Right ventricle myocardium inferior (tissue), 1 donor: ENCODE measurements at places on chromosomes 12 and 14.

- DNase-seq: no peak
Observed at GRCh38 chr12:20596061-20596460, 99.1 kb upstream of the SLCO1C1 start.

DNA sequence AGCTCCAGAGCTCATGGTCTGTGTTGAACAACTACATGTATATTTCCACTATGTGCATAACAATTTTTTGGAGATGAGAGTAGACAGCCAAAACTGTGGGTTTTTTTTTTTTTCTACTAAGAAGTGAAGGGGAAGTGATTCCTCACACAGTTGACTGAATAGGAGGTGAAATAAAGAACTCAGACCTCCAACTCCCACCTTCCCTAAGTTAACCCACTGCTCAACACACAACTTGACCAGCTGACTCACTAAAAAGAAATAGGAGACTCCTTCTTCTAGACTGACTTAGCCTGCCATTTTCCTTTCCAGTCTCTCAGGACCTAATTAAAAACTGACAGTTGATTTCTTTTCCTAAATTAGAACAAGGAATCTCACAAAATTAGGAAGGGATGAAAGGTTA is 1.7 kb downstream of the M6PR start:
- no peak for DNase-seq

- no peak for DNase-seq
Observed at GRCh38 chr12:110508071-110508586, 6.0 kb downstream of the RAD9B start.

GRCh38 chr12:130557886-130558765 is 158.0 kb downstream of the RIMBP2 start:
- no peak for DNase-seq

DNA sequence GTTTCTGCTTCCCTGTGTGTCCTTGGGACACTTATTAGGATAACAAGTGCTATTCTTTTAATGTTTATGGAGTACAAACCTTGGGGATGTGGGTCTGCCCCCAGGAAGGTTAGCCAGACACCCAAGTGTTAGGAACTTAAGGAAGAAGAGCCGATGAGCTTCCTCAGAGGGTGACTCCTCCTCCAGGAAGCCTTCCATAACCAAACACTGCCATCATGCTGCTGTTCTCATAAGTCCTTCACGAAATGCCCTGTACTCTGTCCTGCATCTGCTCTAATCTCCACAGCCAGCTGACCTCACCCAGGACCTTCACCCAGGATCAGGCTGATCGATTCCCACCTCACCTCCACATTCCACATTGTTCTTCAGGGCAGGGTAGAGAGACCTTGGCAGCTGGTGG is 1.2 kb upstream of the KRT85 start:
- no peak for DNase-seq

DNA sequence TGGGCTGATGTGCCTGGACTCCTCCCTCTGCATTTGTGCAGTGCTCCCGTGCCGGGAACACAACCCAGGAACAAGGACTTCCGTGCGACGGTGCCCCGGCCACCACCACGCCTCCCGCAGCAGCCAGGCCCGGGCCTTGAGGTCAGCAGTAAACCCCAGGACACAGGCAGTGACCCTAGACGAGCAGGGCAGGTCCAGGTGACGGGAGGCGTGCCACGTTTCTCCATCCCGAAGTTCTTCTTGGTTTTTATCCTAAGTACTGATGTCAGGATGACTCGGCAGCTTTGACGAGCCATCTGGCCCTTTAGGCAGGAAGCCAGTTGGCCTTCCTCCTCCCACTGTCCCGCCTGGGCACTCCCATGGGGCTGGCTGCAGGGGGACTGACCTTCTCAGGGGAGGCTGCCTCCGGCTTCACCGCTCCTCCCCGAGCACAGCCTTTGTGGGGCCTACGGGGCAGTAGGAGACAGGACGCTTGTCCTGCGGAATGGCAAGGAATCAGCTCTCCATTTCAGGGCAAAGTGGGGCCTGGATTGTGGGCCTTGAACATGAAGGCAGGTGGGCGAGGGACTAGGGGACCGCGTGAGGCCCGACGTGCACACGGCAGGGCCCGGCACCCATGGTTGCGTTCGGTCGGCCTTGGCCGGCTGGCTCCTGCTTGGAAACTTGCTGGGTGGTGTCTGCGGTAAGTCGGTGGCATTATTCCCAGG is 94.1 kb downstream of the FBXL14 start:
- DNase-seq: peak; percentile 77

- no peak for DNase-seq
Observed at GRCh38 chr12:95017482-95017881, 14.0 kb upstream of the NDUFA12 start.

DNA sequence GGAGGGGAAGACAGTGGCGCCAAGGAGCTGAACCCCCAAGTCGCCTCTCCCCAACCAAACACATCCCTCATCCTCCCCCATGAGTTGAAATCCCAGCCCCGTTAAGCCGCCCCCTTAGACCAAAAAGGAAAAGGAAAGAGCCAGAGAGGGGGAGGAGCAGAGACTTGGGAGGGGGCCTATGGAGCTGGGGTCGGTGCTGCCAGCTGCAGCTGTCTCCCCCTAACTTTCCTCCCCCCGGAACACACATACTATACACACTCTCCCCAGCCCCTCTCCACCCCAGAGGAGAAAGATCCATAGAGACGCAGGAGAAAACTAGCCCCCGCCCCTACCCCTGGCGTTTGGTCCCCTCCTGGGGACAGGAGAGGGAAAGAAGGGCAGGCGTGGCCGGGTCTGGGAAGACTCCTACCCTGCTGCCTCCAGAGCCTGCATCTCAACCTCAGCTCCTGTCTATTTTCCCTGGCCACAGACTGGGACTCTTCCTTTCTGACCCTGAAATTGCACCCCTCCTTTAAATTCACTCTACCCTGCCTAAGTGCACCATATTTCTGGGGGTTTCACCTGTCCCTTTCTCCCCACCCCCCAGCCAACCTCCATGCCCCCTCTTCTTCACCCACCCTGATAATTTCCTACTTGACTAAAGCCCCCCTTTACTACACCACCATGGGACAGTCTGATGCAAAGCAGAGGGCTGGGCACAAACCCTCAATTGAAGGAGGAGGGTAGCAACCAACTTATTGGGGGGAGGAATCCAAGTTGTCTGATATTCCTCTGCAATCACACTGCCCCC is 1.7 kb upstream of the HOXC9 start:
- DNase-seq: peak; percentile 30

GRCh38 chr12:31245822-31246469 is 80.0 kb downstream of the SINHCAF start:
- DNase-seq: no peak

DNA sequence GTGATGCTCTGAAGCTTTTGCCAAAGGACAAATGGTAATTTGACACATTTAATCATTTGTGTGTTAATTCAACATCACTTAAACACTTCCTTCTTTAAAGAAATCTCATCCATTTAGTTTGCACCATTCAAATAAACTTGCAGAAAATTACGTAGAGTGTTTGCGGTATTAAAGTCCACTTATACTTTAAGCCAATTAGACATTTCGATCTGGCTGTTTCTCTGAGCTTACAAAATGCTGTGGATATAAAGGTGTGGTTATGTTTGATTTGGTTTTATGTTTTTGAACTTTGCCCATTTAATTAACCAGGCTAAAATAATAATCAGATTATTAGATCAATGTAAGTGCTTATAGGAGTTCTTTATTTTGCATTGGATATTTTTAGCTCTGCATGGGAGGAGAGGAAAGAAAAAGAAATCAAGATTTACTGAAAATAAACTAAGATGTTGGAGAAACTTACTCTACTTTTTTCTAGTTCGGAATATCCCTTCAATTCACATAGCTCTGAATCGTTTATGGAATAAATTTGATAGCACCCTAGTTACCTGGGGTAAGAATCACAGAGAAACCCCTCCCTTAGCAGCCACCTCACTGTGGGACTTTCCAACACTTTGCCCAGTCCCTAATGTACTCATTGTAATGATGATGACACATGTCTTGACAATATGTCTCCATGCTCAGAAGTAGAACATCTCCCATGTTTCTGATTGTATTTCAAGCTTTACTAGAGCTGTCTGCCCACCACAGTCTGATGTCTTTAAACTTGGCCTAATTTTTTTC is 268.0 kb downstream of the BTG1 start:
- DNase-seq: no peak

- no peak for DNase-seq
Observed at GRCh38 chr12:120687578-120688289, 785 bp downstream of the MLEC start.

DNA sequence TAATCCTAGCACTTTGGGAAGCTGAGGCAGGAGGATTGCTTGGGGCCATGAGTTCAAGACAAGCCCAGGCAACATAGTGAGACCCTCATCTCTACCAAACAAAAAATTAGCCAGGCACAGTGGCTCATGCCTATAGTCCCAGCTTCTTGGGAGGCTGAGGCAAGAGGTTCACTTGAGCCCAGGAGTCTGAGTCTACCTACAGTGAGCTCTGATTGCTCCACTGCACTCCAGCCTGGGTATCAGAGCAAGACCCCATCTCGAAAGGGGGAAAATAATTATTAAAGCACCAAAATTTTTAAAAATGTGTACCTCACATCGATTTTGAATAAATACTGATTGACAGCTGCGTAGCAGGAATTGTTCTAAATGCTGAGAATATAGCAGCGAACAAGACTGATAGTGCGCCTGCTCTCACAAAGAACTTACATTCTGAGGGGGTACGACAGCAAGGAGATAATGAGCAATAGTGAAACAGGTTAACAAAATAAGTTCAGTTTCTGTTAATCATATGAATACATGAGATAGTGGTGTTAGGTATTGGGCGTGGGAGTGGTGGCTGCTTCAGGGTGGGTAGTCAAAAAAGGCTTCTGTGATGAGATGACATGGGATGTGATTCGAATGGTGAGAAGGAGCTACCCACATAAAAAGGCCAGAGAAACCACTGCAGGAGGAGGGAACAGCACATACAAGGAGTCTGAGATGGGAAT is 19.6 kb downstream of the HCFC2 start:
- no peak for DNase-seq

DNA sequence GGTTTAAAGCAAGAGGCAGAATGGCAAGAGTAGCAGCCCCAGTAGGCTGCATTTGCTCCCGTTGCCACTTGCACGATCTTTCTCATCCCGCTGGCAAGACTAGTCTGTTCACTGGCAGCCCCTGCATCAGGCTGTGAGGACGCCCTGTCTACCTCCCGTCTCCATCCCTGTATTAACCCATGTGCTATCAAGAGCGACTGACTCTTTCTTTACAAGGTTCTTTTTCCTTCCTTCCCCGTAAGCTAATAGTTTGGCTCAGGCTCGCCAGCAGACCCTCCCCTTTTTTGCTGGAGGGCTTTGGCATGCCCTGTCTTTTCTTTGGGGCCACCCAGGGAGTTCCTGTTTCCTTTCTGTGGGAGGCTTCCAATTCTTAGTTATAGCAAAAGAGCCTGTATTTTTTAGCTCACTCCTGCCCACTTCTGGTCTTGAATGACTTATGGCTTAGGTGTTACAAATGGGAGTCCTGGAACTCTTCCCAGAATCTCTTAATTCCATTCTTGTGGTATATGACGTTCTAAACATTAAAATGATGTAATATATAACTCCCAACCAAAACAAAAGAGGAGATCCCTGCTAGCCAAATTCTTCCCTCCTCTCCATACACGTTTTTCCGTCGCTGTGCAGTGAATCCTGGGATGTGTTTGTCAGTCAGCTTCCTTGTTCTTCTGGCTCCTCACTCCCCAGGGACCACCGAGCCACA is 149.0 kb downstream of the PRKCH start:
- DNase-seq: no peak

- no peak for DNase-seq
Observed at GRCh38 chr12:47078733-47079467, 521 bp upstream of the PCED1B start.
